ENCODE measurements at places on chromosomes 12 and 14.

GRCh38 chr14:93759719-93760307 lies 28.5 kb downstream of the PRIMA1 start:
- DNase-seq = no peak

DNA sequence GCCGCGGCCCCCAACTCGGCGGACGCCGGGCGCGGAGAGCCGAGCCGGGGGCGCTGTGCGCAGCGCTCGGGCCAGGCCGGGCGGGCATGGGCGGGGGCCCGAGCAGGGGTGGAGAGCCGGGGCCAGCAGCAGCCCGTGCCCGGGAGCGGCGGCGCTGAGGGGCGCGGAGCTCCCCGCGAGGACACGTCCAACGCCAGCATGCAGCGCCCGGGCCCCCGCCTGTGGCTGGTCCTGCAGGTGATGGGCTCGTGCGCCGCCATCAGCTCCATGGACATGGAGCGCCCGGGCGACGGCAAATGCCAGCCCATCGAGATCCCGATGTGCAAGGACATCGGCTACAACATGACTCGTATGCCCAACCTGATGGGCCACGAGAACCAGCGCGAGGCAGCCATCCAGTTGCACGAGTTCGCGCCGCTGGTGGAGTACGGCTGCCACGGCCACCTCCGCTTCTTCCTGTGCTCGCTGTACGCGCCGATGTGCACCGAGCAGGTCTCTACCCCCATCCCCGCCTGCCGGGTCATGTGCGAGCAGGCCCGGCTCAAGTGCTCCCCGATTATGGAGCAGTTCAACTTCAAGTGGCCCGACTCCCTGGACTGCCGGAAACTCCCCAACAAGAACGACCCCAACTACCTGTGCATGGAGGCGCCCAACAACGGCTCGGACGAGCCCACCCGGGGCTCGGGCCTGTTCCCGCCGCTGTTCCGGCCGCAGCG lies 639 bp downstream of the FZD10 start:
- DNase-seq = no peak

DNA sequence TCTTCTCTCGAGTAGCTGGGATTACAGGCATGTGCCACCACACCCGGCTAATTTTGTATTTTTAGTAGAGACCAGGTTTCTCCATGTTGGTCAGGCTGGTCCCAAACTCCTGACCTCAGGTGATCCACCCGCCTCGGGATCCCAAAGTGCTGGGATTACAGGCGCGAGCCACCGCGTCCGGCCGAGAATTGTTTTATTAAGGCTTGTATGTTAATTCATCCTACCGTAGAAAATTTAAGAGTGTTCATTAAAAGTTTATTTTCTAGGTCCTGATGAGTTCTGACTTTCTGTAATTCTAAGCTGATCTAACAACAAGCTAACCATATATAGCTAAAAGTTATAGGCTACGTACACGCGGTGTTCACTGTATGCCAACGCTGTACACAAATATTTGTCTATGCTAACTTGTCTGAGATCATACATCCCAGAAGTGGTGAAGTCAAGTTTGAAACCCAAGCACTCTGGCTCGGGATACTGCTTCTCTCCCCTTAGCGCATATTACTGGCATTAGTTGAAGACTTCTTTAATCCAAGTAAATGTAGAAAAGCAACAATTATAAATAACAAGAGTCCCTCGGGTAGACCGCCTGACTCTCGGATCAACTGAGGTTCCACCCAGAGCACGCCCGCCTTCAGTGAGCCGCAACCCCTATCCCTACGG lies 570 bp upstream of the MRPS35 start:
- peak; percentile 58 for DNase-seq

- DNase-seq = peak; percentile 12
Measured at GRCh38 chr14:101561145-101561896, at the start of gene DIO3. DIO3 (plus strand) TSS chr14:101561495.

- no peak for DNase-seq
Measured at GRCh38 chr12:5273709-5274108, 158.2 kb upstream of the NTF3 start.

GRCh38 chr12:110932046-110932445 lies 11.7 kb upstream of the MYL2 start:
- no peak for DNase-seq

Measured in fibroblast of skin of right biceps (primary cell).